ENCODE measurements at places on chromosomes 11 and 22. TPM values are rescaled to one million over a fixed set of nuclear protein-coding genes. Genes with fewer than 3 reads are reported as not detected.

The FDXACB1 gene
- total RNA-seq = 3.2 TPM

The GAS2 gene
- total RNA-seq = 1.2 TPM

The PLEKHB1 gene
- 2.5 TPM for total RNA-seq

The BTBD18 gene
- not detected for total RNA-seq
